ENCODE measurements at places on chromosomes 6 and 20. TPM values are rescaled to one million over a fixed set of nuclear protein-coding genes. Genes with fewer than 3 reads are reported as not detected.

The RFX6 gene
- not detected for total RNA-seq

The ISM1 gene
- total RNA-seq: 0.95 TPM

The MROH8 gene
- total RNA-seq: 1.8 TPM

The PGC gene
- total RNA-seq: 6.7 TPM

The R3HDML gene
- not detected for total RNA-seq

The GCM1 gene
- not detected for total RNA-seq

The SLC32A1 gene
- not detected for total RNA-seq

The TNFRSF21 gene
- 64.7 TPM for total RNA-seq

The PCSK2 gene
- 2.6 TPM for total RNA-seq

The NKX2-4 gene
- not detected for total RNA-seq

The CAGE1 gene
- not detected for total RNA-seq

The CDK19 gene
- total RNA-seq: 41.1 TPM

The ANKEF1 gene
- total RNA-seq: 8.2 TPM

The PAX1 gene
- not detected for total RNA-seq

The GGTLC1 gene
- 0.40 TPM for total RNA-seq

The BRD2 gene
- 150 TPM for total RNA-seq

The EBF4 gene
- total RNA-seq: 12.7 TPM

The RBBP8NL gene
- 6.2 TPM for total RNA-seq

The TSPYL4 gene
- total RNA-seq: 29.5 TPM

The B3GAT2 gene
- 0.03 TPM for total RNA-seq

The RPS21 gene
- 968 TPM for total RNA-seq

The GABRR1 gene
- not detected for total RNA-seq

The SSTR4 gene
- not detected for total RNA-seq

The HLA-DPB1 gene
- 174 TPM for total RNA-seq

The MUC21 gene
- 7.1 TPM for total RNA-seq

The RAET1L gene
- not detected for total RNA-seq

The CEP162 gene
- 10.0 TPM for total RNA-seq

The TPX2 gene
- total RNA-seq: 2.6 TPM

The RAB32 gene
- 31.1 TPM for total RNA-seq

The HLA-DQB1 gene
- total RNA-seq: 23.2 TPM

The MYB gene
- total RNA-seq: 2.0 TPM

The EDN1 gene
- 6.5 TPM for total RNA-seq

The CCN6 gene
- not detected for total RNA-seq

The PLCB4 gene
- total RNA-seq: 27.2 TPM

The PACSIN1 gene
- 1.4 TPM for total RNA-seq

The TAGAP gene
- 8.1 TPM for total RNA-seq

The DLK2 gene
- total RNA-seq: 0.37 TPM

The MUC22 gene
- total RNA-seq: not detected

All from mucosa of gallbladder (tissue), 1 donor.